ENCODE measurements at places on chromosomes 12 and 14.

GRCh38 chr14:73786636-73787485, 64.8 kb upstream of the PTGR2 start:
- DNase-seq = peak; percentile 63

DNA sequence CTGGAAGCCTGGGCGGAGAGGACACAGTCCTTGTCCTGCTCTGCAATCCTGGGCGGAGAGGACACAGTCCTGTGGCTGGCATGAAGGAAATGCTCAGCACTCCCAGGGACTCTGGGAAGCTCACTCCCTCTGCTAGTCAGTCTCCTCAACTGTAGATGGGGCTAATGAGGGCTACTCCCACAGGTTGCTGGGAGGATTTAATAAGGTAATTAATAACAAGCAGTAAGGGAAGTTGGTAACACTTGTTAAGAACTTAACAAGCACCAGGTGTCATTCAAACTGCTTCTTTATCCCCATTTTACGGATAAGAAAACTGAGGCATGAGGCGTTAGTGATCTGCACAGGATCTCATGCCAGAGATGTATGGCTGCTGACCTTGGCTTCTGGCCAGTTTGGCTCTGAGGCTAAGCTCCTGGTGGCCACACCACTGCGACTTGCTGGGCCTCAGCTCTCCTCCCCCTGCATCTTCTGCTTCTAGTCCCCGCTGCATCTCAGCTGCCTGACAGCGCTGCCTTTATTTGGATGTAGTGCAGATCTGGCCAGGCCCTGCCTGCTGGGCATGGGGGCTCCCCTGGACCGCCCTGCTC, 54.1 kb upstream of the BEGAIN start:
- peak; percentile 29 for DNase-seq

DNA sequence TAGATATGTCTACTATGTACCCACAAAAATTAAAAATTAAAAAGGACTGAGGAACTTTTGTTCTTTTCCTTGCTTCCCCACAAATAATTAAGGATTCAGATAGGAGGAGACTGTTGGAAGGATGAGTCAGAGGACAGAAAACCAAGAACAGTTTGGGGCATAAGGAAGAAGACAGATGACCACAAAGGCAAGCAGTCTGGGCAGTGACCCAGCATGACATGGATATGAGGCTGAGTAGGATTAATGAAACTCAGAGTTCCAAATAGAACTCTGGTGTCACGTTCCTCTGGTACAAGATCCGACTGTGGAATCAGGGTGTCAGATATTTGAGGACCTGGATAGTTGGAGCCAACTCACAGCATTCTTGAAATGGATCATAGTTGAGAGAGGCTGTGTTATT, 89.3 kb upstream of the SLC38A4 start:
- DNase-seq = no peak

GRCh38 chr14:100470523-100470897, 116.7 kb downstream of the BEGAIN start:
- no peak for DNase-seq

GRCh38 chr12:115506822-115507559, 770.5 kb downstream of the MED13L start:
- no peak for DNase-seq

- DNase-seq = no peak
Observed at GRCh38 chr14:74826574-74826973, 49.4 kb downstream of the PROX2 start.

- no peak for DNase-seq
Observed at GRCh38 chr12:16475521-16475920, 128.1 kb downstream of the MGST1 start.

DNA sequence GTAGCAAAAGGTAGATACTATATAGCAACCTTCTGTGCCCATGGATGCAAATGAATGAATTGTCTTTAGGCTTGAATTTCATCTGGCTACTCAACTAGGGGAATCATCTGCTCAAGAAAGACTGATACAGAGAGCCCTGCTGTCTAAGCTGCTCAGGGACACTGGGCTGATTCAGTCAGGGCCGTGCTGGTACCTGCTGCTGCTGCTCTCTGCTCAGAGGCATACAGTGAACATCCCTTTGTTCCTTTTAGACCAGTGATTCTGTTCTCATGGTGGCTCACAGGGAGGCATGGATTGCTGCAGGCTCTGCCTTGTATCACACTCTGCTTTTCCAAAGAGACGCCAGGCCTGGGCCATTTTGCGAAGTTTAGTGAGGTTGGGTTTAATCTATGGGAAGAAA, 14.1 kb downstream of the EIF2B2 start:
- DNase-seq = no peak

DNA sequence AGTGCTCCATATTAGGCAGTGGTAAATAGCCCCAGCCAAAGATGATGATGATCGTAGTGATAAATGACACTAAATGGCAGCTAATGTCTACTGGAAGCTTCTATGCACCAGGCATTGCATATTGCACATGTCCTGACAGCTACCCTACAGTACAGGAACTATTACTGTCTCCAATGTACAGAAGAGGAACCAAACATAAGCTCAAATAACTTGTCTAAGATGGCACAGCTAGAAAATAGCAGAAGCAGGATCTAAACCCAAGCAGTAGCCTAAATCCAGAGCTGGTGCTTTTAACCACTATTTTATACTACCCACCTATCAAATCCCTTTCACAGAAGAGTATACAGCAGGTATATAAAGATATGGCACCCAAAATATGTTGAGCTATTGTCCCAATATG, 28.9 kb downstream of the ESR2 start:
- no peak for DNase-seq

DNA sequence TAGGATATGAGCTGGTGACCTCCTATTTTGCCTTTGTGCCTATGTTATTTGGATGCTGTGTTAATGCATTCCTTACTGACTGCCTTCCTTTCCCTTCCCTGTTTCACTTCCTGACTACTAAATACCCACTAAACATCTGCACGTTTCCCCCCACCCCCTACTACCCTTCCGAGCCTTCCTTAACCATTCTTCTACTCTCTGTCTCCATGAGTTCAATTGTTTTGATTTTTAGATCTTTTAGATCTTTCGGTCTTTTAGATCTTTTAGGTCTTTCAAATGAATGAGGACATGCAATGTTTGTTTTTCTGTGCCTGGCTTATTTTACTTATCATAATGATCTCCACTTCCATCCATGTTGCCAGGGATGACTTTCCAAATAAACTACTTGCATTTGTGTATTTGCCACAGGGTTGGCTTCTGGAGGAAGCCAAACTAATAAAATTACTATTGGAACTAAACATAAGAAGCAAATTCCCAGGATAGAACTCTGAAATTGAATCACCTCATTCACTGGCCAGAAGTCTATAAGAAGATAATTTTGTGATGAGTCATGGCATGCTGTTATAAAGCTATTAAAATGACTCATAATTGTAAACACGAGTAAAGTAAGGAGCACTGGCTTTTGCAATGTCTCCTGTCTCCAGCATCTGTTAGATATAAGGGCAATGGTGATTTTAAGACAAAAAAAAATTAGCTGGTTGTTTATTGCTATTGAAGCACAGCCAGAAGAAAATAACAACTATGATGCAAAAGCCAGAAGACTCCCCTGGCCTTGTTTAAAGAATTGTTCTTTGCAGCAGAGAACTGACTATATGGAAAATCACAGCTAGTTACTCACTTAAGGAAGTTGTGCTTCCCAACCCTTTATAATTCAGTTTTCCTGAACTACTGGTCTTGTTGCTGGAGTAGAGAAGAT, 586.3 kb downstream of the LRFN5 start:
- no peak for DNase-seq

- no peak for DNase-seq
Observed at GRCh38 chr14:23055147-23055550, 2.2 kb downstream of the CDH24 start.

- DNase-seq = peak; percentile 43
Observed at GRCh38 chr14:49303946-49304516, 282.1 kb downstream of the RPS29 start.

DNA sequence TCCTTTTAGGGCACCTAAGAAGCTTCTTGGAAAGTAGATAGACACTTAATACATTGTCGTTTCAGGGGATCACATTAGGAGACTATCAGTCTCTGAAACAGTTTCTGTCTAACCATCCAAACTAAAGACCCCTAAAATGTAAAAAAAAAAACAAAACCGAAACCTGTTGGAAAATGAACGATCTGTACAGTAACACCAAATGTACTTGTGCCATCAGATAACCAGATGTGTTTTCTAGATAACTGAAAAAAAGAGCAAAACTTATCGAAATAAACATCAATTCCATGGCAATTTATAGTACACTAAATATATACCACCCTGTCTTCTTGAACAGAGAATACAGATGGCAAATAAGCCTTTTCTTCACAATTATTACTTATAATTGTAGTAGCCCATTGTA, 2.1 kb downstream of the LDHB start:
- DNase-seq = no peak

GRCh38 chr12:88448337-88448915, 131.8 kb downstream of the KITLG start:
- DNase-seq = no peak

DNA sequence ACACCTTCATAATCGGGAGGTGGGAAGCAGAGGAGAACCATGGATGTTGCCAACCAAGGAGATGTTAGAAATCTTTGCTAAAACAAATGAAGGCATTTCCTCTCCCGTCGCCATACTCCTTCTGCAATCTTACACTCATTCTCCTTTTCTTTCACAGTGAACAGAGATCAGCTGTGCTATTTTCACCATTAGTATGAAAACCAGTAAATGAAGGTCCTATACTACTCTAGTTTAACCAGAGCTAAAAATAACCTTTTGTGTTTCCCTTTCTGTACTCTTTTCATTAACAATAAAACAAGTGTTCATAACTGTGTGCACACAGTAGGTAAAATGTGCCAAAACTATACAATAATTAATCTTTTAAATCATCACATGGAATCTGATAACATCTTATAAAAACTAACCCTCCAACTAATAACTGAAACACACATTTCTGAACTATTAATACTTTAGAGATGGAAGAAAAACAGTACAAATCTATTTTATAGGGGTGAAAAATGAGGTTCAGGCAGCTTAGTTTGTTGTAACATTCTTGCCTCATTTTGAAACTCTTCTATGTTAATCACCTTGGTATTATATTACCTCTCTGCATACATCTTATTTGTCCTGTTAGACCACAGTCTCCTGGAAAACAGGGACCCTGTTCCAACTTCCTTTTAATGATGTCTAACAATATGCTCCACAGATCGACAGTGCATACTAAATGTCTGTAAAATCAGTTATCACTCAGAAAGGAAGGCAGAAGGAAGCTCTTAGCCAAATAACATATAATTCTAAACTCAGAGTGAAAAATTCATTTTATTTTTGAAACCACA, 69.5 kb downstream of the SPPL3 start:
- no peak for DNase-seq

DNA sequence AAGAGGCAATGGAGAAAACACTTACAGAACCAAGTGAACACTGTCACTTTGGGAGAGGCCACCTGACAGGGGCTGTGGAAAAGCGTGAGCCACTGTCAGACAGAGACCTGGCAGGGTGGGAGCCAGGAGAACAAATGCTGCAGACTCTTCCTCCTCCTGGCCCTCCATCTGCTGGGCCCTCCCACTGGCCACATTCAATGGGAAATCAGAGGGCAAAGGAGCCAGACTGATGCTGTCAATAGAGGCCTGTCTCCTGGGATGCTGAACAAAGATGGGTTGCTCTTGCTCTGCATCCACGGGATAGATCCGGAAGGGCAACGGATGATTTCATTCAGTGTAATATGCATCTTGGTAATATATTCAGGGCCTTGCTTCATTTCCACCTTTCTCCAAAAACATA, 44.9 kb upstream of the BCAT1 start:
- DNase-seq = no peak

DNA sequence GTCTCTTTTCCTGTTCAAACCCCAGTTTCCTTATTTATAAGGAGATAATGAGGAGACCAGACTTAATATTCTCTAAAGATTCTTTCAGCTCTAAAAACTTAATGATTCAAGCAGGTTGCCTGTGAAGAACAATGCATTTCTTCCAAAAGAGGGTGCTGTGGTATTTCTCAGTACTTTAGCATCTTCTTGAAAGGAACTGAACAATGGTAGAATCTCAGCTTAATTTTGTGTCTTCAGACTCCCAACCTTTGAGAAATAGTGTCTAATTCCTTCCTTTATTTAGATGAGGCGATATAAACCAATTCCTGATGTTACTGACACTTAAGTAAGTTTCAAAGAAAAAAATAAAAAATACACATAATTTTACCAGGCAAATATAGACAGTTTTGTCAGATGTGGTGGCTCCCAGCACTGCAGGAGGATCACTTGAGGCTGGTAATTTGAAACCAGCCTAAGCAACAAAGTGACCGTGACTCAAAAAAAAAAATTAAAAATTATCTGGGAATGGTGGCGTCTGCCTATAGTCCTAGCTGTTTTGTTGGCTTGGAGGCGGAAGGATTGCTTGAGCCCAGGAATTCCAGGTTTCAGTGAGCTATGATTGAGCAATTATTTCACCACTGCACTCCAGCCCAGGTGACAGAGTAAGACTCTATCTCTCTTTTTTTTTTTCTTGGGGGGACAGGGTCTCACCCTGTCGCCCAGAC, 76.9 kb upstream of the PSMA6 start:
- DNase-seq = no peak

DNA sequence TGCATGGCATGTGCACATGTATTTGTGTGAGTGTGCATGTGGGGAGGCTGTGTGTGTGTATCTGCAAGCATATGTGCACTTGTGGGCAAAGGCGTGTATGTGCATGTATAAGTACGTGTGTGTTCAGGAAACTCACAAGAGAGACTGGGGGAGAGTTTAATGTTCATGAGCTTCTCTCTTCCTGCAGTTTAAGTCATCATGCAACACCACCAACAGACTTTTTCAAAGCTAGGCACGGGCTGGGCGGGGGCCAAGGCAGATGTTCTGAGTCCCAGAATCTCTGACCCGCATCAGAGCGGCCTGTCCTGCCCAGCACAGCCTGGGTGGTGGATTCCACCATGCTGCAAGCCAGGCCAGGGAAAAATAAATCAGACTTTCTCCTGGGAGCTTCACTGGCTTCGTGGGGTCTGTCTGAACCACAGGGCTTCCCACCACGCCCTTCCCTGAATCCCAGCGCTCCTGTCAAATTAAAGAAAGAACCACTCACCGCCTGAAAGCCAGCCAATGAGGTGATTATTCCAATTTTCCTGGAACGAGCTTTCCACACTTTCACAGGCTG, 75.7 kb downstream of the PITPNM2 start:
- DNase-seq = no peak

DNA sequence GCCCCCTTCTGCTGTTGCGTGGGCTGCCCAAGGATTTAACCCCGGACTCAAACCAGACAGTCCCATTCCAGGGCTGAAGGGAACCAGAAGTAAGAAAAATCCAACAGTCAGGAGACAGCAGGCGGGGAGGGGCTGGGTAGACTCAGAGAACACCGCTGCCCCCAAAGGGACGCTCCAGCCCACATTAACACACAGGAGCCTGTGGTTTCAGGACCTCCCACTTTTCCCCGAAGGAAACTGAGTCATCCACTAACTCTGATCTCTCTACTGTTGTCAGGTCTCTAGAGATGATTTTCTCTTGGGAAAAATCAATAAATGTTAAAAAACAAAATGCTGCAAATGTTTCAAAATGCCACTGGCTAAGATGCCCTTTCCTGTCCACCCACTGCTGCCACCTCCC, 41.6 kb downstream of the FBXO21 start:
- DNase-seq = no peak

GRCh38 chr12:115802767-115803166, 474.7 kb downstream of the MED13L start:
- DNase-seq = no peak

Measured in RPMI8226 (cell line).